ENCODE measurements at places on chromosomes 5 and 9.

DNA sequence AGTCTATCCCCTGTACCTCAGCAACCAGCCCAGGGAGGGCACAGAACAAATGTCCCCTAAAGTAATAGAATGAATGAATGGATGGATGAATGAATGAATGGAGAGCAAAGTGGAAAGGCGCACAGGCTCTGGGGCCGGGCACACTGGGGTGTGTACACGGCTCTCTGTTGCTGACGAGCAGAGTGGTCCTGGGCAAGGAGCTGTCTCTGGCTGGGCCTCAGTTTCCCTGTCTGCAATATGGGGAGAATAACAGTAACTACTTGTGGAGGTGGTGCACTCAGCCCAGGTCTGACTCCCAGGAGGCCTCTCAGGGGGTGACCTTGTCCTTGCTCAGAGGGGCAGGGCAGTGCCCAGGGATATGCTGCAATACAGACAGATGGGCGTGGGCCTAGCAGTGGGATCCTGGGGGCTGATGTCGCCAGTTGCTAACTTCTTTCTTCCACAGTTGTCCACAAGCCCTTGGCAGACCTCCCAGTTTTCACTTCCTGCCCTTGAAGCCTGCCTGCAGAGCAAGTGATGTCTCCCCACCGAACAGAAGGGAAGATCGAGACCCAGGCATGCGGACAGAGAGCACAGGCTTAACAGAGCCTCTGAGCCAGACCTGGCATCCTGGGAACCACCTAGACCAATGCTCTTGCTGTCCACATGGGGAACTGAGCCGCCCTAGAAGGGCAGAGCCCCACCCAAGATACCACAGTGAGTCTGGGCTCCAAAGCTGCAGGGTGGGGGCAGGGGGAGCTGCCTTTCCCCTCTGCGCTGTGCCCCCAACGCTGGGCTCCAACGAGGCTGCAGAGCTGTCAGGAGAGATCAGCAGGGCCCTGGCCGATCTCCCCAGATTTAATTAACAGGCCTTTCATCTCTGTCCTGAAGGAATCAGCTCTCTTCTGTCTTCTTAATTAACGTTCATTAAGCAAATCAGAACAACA lies 13.6 kb upstream of the LAMC3 start:
- no peak for DNase-seq

DNA sequence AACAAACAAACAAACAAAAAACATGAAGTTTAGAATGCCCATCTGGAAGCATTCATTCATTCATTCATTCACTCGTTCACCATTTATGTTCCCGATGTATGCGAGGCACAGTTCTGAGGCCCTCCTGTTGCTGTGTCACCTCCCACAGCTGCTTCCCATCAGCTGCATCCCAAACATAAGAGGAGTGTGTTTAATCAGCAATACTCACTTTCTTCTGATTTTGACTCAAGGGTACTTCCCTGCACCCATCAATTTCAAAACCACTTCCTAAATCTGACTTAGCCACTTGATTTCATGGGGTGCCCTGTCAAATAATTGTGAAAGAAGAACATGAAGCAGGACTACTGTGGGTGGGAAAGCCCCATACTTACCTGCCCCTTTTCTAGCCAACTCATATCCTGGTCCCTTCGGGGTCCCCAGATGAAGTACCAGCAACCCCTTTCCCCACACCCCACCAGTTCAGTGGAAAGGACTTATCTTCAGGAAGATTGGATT lies 128.0 kb upstream of the IL12B start:
- DNase-seq = no peak

GRCh38 chr5:41918105-41918504 lies 7.0 kb upstream of the FBXO4 start:
- DNase-seq = no peak

DNA sequence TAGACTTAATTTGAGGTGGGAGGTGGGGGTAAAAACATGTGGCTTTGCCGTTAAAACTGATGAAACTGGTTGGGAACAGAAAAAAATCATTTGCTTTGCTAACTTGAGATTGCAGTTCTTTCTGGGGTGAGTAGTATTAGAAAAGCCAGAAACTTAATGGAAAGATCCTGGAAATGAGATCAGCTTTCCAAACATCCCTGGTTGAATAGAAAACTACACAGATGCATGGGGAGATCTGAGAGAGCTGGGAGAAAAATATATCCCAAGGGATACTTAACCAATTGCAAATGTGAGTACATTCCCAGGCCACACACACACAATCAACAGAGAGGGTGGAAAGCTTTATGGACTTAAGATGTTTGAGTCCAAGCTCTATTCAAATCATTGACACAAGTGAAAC lies 222.3 kb downstream of the YTHDC2 start:
- DNase-seq = no peak

DNA sequence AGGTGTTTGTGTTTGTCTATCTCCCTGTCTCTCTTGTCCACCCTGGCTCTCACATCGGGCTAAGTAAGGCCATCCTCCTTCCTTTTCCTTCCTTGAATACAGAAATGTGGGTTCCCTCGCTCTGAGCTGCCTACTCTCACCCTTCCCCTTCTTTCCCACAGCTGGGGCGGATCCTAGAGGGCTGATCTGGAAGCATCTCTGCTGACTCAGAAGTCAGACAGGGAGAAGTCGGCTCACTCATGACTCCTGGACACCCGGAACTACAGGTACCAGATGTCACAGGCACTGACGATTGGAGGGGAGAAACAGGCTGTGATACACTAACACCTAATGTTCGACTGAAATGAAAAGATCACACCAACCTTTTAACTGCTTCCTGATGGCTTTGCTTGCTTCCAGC lies 41.3 kb downstream of the PTPN3 start:
- no peak for DNase-seq

Measured in activated gamma-delta T cell (primary cell).